ENCODE measurements at places on chromosomes 4 and X.

DNA sequence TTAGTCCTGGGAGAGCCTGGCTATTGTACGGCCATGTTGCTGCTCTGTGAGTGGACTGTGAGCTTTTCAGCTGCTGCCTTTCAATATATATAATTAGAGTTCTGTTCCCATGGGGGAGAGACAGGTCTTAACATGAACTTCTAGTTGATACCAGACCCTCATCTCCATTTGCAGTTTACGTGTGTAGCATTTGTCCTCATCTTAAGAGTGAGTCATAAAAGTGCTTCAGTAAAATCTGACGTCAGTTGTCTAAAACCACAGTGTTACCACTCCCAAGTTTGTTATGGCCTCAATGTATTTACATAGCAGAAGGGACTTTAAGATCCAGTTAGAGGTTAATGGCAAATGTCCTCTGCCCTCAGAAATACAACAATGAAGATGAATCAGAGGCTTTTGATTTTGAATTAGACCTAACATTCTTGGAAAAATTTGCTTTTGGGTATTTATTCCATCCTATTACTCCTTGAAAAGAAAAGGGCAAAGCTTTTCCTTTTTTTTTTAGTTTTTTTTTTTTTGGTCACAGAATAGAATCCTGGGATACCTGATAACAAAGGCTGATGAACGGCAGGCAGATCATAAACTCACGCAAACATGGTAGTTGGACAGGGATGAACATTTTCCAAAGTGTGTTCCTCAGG is 38.6 kb downstream of the PHOX2B start:
- H3K27me3 ChIP-seq, result peaks cover 12% of the 10 kb centered on the region
- no peaks in the 10 kb centered on the region for H3K4me1 ChIP-seq
- no peak for DNase-seq
- no peak overlapping the region for H3K4me3 ChIP-seq

- H3K27ac ChIP-seq, result no peak overlapping the region
- no peak for DNase-seq
- H3K27me3 ChIP-seq, result no peaks in the 10 kb centered on the region
- H3K36me3 ChIP-seq, result no peaks in the 10 kb centered on the region
- no peaks in the 10 kb centered on the region for H3K4me1 ChIP-seq
Measured at GRCh38 chrX:10090319-10090718, 66.5 kb upstream of the CLCN4 start.

GRCh38 chr4:41538017-41538733 is at the start of gene LIMCH1:
LIMCH1 (plus strand) TSS chr4:41538157; CDS start chr4:41605996, 67,839 bp downstream.
- no peaks in the 10 kb centered on the region for H3K27me3 ChIP-seq
- peak; percentile 11 for DNase-seq
- no peaks in the 10 kb centered on the region for H3K4me1 ChIP-seq
- H3K4me3 ChIP-seq, result no peak within 1 kb of the TSS
- H3K36me3 ChIP-seq, result no peaks in the 10 kb centered on the region
- peak within 1 kb of the TSS; percentile 50 for H3K27ac ChIP-seq

DNA sequence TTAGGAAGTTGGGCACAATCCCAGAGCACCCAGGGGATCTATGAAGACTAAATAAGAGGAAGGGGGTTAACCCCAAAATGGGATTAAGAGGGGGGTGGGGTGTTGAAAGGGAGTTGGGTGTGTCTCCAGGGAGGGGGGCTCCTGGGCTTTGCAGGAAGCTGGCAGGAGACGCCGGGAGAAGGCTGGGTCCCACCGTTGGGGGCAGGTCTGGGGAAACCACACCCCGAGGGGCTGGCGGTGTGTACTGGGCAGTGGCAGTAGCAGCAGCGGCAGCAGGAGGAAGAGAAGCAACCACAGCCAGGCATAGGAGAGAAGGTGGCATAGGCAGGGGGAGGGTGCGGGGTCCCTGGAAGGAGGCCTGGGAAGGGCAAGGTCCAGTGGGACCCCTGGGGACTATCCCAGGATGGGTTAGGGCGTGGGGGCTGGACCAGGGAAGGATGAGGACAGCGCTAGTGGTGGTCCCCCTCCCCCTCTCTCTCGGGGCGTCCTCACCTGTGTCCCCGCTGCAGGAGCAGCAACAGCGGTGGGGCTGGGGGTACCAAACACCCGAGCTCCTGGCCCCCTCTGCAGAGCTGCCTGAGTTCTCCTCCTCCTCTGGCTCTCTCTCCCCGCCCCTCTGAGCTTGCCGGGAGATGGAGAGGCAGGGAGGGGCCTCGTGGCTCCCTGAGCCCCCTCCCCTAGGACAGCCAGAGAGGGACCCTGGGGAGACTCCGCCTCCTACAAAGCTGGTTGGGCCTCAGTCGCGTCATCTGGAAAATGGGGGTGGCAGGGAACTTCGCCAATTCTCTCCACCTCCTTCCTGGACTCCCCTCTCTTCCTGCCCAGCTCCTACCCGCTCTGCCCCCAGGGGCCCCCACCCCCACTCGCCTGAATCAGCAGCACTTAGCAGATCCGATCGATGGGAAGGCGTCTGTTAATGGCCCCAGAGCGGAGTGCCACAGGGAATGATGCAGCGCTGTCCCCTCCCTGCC is at the start of gene KCND1:
Gene KCND1, minus strand, starts transcription at position 596 of the 971 bp plus-strand sequence. CDS start 1,573 bp downstream, outside the sequence.
- DNase-seq, result peak; percentile 28
- no peaks in the 10 kb centered on the region for H3K36me3 ChIP-seq
- no peaks in the 10 kb centered on the region for H3K27me3 ChIP-seq
- peaks cover 11% of the 10 kb centered on the region for H3K4me1 ChIP-seq
- peak within 1 kb of the TSS; percentile 55 for H3K27ac ChIP-seq
- H3K4me3 ChIP-seq, result peak within 1 kb of the TSS; percentile 10

All from transverse colon (tissue), 4 donors.